Heart right ventricle (tissue), 16 donors: ENCODE measurements at places on chromosomes 3 and 15. TPM values are rescaled to one million over a fixed set of nuclear protein-coding genes. Genes with fewer than 3 reads are reported as not detected.

The GRM2 gene
- polyA plus RNA-seq, result 0.37 TPM

The MCTP2 gene
- 1.3 TPM for polyA plus RNA-seq

DNA sequence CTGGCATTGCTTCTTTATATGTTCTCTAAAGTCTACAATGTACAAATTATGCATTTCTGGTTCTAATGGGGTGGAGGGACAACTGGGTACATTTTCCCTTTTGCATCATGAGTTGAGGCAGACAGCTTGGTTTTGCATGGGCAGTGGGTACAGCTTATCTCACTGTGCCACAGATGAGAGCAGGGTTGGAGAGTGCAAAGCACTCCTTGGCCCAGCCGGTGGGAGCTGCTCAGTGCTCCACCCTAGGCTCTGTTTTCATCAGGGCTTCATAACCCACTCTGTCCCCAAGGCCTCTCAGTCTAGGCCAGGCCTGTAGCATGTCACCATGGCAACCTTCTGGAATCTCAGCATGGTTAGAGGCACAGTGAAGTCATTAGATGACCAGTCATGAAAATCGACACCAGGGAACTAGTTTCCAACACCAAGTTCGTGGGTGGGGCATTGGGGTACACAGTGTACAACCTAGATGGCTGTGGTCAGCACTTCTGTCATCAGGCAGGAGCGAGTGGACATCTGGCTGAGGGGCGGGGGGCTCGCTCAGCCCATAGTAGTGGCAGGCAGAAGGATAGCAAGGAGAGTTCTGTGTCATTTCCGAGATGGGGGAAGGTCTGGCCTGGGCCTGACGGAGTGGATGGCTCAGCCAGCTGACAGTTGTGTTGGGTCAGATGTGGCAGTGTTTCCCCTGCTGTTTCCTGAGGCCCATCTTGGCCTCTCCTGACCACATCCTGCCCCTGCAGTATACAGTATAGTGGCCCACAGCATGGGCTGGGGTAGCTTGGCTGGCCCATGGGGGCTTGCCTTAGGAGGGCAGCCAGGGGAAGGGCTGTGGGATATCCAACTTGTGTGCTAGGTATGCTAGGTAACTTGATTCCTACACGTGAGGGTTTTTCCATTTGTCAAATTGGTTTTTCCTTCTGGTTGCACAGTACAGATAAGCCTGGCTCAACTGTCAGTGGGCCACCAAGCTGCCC is 75.7 kb upstream of the PRR23C start:
- no peak for DNase-seq

- no peak for DNase-seq
Measured at GRCh38 chr3:60434950-60435349, 816.3 kb downstream of the FHIT start.

- DNase-seq, result no peak
Measured at GRCh38 chr3:100075851-100076730, 38.2 kb downstream of the FILIP1L start.

The CHRD gene
- 7.5 TPM for polyA plus RNA-seq

- DNase-seq, result no peak
Measured at GRCh38 chr15:80183886-80184285, 31.1 kb downstream of the FAH start.

- DNase-seq, result no peak
Measured at GRCh38 chr3:71997066-71997653, 212.2 kb upstream of the PROK2 start.

DNA sequence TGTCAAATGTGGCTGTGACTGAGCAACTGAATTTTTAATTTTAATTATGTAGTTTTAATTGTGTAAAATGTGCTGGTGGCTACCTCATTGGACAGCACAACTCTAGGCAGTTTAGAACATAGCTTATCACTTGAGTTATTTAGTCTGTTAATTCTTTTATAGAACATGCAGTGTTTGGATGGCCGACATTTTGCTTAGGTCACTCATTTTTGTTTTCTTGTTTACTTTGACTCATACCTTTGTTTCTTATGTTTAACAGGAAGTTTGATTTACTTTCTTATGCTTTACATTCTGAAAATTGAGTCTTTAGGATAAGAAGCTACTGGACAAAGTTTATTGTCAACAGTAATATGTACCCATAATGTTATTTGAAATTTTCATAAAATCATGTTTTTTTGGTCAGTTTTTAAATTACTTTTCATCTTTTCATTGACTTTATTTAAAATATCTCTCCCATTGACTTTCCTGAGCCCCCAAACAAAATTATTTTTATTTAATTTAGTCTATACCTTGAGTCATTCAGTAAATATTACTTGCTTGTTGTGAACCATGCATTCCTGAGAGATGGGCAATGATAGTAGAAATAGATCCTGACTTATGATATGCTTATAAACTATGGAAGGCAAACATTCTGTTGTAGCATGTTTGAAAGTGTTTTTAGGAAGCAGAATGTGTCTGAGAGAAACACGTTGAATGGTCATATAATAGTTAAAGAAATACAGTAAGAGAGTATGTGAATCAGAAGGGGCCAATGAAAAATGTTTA is 60.6 kb downstream of the TCF12 start:
- DNase-seq, result no peak

DNA sequence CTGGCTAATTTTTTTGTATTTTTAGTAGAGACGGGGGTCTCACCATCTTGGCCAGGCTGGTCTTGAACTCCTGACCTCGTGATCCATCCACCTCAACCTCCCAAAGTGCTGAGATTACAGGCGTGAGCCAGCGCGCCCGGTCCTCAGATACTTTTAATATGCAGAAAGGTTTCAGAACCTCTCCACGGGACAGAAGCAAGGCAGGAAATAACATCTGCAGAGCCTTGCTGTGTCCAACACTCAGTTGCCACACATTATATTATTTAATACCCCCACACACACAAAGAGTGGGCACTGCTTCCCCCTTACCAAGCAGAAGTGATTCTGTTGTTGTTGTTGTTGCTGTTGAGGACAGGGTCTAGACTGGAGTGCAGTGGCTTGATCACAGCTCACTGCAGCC is 28.0 kb downstream of the OSBPL10 start:
- no peak for DNase-seq

DNA sequence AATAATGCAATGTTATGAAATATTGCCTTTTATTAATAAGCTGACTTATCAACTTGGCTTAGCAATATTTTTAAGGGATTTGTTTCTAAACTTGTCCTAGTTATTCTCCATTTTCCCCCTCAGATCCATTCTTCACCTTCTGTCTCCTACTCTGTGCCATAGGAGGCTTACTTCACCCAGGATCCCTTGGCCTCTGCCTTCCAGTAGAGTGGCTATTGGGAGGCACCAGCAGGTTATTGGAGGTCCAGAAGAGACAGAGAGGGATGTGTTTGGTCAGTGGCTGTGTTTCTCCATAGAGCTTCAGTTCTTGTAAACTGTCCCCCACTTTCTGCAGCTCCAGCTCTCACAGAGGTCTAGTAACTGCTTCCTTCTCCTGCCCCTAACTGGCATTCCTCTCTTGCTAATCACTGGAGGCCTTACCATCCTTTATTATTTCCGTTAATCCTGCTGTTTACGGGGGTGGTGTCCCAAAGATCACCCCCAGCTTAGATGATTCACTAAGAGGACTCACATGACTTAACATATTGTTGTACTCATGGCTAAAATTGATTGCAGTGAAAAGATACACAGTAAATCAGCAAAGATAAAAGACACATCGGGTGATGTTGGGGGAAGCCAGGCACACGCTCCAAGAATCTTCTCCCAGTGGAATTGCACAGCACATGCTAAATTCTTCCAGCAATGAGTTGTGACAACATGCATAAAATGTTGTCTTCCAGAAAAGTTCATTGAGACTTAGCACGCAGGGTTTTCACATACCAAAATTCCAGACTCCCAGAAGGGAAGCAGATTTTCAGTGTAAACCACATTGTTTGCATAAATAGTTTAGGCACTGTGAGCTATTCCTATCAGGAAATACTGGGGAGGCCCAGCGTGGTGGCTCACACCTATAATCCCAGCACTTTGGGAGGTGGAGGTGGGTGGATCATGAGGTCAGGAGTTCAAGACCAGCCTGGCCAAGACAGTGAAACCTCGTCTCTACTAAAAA is 67.5 kb downstream of the RPL22L1 start:
- no peak for DNase-seq

DNA sequence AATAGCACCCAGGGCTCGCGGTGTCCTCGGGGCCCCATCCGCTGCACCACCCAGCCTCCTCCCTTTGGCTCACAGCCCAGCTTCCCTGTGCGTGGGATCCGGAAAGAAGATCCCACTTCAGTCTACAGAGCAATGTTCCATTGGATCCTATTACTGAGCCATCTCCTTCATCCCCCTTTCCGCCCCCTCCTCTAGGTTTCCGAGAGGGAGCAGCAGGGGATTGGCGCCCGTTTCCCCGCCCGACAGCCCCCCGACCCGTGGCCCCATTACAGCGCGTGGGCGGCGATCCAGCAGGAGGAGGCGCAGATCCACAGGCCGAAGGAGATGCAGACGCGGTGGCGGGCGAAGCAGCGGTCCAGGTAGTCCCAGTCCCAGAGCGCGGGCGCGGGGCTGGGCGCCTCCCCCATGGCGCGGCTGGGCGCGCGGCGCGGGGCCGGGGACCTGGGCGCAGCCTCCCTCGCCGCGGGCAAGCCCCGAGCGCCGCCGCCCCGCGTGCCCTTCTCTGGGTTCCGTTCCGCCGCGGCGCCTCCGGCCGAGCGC is 340 bp downstream of the TMEM44 start:
- peak; percentile 51 for DNase-seq

DNA sequence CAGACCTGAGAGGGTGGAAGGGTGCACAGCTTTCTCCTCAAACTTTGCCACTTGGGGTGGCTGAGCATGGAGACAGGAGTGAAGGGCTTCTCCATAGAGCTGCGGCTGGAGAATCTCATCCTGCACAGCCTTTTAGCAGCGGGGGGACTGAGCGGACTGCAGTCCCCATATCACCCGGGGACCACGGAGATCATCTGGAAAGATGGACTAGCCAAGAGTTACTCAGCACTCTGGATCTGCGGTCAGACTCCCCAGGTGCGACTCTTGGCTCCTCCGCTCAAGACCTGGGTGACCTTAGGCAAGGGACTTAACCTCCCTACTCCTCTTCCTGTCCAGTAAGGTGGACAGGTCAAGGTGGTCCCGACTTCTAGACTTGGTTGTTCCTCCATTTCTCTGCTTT is 125.8 kb upstream of the MEF2A start:
- no peak for DNase-seq

DNA sequence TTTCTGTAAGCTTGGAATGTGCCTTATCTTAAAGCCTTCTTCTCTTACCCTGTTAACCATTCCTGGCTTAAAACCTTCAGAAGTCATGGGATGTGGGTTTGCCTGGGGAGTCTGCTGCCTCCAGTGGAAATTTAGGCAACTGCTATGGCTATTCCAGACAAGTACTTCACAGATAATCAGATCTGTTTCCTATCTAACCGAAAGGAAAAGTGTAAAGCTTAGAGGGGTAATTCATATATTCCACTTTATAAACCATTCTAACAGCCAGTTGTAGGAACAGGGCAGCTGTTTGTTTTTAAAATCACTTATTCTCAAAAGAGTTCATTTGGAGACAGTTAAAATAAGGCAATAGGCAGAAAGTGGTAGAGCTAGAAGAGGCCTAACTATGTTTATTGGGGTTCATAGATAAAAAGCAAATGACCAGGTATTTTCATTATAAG is 219.9 kb downstream of the TCF12 start:
- DNase-seq, result no peak

- DNase-seq, result no peak
Measured at GRCh38 chr3:40623567-40623966, 98.8 kb downstream of the ZNF621 start.

The HHATL gene
- polyA plus RNA-seq, result 332 TPM
